Left lung (tissue), 14 donors: ENCODE measurements at places on chromosomes 1 and 21. TPM values are rescaled to one million over a fixed set of nuclear protein-coding genes. Genes with fewer than 3 reads are reported as not detected.

- no peaks in the 10 kb centered on the region for H3K36me3 ChIP-seq
- H3K4me1 ChIP-seq = no peaks in the 10 kb centered on the region
These were observed 42.3 kb upstream of the KCNK2 start for GRCh38 chr1:215040190-215040589.

OR2T4 gene
- not detected for total RNA-seq

DNA sequence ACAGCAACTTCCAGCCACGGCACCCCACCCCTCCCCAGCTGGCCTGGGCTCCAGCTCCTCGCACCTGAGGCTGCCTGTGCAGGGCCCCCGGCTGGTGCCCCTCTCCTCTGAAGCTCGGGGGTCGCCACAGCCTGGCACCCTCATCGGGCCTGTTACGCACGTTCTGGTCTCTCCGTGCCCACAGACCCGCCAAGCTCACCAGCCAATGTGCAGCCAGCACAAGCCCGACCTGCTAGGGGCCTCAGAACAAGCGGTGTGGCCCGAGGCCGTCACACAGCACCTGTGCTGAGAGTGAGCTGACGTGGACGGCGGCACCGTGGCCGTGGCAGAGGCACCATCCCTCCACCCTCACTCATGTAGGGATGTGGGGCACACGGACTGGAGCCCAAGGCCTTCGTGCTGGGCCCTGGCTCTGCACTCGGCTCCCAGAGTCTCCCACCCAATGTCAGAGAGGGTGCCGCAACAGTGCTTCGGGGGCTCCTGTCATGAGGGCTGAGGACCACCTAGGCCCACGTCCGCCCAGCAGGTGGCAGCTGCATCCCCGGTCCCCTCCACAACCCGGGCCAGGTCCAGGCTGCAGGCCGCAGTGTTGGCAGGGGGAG is 4.4 kb upstream of the SAMD11 start:
- peaks cover 32% of the 10 kb centered on the region for H3K4me1 ChIP-seq
- no peaks in the 10 kb centered on the region for H3K36me3 ChIP-seq
- no peak for DNase-seq
- H3K27ac ChIP-seq = no peak overlapping the region

- peaks cover 3% of the 10 kb centered on the region for H3K27me3 ChIP-seq
- H3K4me3 ChIP-seq = no peak overlapping the region
- no peak for DNase-seq
- H3K27ac ChIP-seq = no peak overlapping the region
- H3K4me1 ChIP-seq = no peaks in the 10 kb centered on the region
These were observed 45.1 kb upstream of the BMP8B start for GRCh38 chr1:39833621-39834385.

DNA sequence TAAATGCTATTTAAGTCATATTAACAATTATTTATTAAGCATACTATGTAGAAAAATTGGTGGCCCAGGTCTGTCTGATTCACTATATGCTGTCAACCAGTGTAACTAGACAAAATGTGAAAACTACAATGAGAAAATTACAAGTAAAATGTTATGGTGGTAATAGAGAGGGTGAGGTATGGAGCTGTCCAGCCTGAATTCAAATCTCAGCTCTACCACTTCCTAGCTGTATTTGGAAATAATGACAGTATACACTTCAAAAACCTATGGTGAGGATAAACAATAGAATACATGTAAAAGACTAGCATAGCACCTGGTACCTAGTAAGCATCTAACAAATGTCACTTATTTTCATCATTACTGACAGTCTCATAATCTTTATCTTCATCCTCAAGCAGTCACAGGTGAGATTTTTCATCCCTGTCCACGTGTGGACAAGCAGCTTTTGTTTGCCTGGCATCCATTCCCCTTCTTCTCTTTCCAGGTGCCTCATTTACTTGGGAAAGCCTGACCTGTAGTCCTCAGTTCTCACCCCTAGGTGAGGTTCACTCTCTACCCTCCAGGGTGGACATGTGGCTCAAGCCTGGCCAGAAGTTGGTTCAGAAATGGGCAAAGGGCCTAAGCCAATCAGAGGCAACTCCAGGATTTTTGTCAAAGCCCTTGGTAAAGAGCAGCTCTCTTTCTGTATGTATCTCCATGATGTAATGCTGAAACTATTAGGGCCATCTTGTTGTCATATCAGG is 29.5 kb downstream of the EGLN1 start:
- H3K36me3 ChIP-seq = no peaks in the 10 kb centered on the region
- H3K4me3 ChIP-seq = no peak overlapping the region
- H3K4me1 ChIP-seq = peaks cover 35% of the 10 kb centered on the region
- no peak overlapping the region for H3K27ac ChIP-seq
- H3K27me3 ChIP-seq = no peaks in the 10 kb centered on the region
